ENCODE measurements at places on chromosomes 1 and 21.

DNA sequence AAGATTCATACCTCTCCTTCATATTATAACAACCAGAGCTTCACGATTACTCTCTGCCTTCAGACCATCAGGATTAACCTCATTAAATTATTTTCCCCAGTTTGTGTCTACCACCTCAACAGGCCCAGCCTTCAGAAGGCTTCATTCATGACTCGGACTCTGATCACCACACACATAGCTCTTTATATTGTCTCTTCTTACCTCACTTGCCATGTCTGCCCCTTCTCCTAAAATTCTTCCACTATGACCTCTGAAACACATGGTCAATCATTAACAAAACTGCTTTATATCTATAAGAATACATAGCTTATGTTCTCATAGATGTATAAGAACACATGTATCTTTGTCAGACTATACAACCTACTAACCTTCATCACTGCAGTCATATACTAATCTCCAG is 79.8 kb downstream of the USP1 start:
- no peak for DNase-seq

- no peak for DNase-seq
These were observed 25.1 kb upstream of the TSPEAR start for GRCh38 chr21:44736291-44737004.

DNA sequence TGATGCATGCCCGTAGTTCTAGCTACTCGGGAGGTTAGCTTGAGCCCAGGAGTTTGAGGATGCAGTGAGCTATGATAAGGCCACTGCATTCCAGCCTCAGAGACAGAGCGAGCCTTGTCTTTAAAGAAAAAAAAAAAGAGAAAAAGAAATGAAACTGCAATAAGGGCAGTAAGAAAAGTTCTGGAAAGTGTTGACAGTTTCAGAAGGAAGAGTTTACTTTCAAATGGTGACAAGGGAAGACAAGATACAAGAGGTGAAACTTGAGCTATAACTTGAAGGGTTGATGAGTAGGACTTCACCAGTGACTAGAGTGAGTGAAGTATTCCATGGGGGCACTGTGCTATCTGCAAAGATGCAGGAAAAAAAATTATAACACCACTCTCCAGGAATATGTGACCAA is 125.0 kb downstream of the AKT3 start:
- DNase-seq: no peak

- DNase-seq: no peak
These were observed 73.6 kb downstream of the PGBD5 start for GRCh38 chr1:230352537-230352936.

GRCh38 chr1:89799495-89799894 is 21.3 kb upstream of the LRRC8D start:
- DNase-seq: no peak

DNA sequence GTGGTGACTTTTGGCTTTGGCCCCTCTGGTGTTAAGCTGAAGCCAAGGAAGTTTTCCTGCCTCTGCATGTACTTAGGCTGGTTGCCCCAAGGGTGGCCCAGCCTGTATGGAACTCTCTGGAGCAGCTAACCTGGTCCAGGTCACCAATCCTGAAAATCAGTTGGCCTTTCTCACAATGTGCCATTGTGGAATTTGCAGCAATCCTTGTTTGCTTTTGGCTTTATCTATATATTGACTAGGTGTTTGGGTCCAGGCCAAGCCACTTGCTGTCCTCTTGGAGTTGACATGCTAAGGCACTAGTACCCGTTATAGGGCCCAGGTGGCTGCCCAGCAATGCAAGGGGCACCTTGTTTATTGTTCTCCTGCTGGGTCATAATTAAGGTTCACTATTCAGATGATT is 124.6 kb downstream of the CAMTA1 start:
- DNase-seq: no peak

DNA sequence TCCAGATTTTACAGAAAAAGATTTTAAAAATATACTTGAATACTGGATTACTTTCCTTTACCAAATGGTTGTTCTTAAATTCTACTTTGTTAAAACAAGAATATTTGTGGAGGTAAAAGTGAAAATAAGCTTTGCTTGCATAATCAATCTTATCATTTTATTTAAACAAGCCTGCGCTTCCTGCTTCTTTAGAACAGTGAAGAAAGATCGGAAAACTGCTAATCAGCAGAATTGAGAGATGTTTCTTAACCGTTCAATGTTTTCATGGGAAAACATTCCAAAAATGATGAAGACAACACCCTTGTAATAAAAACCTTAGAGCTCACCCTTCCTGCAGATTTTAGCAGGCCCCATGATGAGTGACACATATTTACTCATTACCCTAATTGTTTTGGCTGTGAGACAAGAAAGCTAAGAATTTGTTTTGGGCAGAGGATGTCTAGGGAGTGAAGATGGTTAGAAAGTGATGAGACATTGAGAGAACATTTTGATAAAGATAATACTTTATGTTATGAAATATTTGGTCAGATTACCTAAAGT is 72.6 kb downstream of the TPR start:
- no peak for DNase-seq

- no peak for DNase-seq
These were observed 297.7 kb downstream of the PTPRC start for GRCh38 chr1:198936371-198937083.
